CD4-positive, alpha-beta T cell treated with Interleukin-4 for 4 hours (primary cell): ENCODE measurements at places on chromosomes 5 and 9.

DNA sequence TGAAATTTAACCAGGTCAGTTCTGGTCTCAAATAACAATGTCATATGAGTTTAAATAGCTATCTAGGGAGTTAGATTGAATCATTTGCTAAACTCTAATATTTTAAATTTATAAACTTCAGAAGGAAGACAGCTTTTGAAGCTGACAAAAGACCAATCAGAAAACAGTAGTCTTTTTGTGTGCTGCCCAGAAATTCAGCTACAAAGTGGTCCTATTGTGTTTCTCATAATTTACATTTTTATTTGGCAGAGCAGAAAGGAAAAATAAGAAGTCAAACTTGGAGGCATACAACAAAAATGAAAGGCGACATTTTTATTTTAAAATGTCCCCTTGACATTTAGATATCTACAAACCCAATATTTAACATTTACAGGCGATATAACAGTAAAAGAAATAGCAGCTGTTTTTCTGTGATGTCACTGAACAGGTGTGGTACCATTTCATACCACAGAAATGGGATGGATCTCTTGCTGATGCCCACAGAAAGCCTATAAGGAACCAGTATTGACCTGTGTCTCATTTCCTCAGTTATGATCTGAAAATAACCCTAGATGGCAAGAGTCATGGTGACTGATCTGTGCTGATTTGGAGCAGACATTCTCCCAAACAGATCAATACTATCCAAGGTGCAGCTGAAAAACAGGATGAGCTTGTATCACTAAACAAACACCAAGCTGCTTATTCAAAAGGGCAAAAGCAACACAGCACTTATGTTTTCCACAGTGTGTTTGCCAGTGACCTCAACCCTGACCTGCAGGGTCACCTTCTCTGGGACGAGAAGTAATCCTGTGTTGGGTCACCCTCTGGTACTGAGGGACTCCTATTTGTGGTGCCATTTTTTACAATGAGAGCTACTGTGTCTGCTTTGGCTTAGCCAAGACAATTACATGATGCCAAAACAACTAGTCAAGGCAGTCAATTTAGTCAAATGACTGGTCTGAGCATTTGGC, 3.6 kb upstream of the FST start:
- DNase-seq: no peak

- no peak for DNase-seq
Measured at GRCh38 chr5:12274236-12274635, 370.0 kb upstream of the CTNND2 start.

- peak; percentile 71 for DNase-seq
Measured at GRCh38 chr5:131068893-131069643, 96.0 kb downstream of the HINT1 start.

DNA sequence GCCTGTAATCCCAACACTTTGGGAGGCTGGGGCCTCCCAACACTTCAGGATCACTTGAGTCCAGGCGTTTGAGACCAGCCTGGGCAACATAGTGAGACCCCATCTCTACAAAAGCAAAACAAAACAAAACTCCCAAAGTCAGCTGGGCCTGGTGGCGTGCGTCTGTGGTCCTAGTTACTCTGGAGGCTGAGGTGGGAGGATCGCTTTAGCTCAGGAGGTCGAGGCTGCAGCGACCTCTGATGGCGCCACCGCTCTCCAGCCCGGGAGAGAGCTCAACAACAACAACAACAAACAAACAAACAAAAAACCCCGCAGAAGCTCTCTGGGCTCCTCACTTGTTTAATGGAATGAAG, 528 bp downstream of the ACOT12 start:
- DNase-seq: no peak

DNA sequence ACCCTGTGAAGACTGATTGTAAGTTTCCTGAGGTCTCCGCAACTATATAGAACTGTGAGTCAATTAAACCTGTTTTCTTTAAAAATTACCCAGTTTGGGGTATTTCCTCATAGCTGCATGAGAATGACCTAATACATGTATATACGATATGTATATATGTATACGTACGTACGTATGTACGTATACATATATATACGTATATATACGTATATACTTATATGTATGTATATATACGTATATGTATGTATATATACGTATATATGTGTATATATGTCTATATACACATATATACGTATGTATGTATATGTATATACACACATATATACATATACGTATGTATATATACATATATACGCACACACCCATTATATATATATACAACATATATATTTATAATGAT, 1153.0 kb upstream of the CDH18 start:
- DNase-seq: no peak

GRCh38 chr5:100791391-100791790, 111.7 kb downstream of the ST8SIA4 start:
- DNase-seq: no peak

GRCh38 chr5:135996611-135997010, 32.2 kb upstream of the TGFBI start:
- no peak for DNase-seq

GRCh38 chr5:40112875-40113274, 566.8 kb upstream of the PTGER4 start:
- no peak for DNase-seq

GRCh38 chr5:11797132-11797531, 107.1 kb downstream of the CTNND2 start:
- DNase-seq: no peak

GRCh38 chr5:6087576-6087975, 290.8 kb downstream of the MED10 start:
- no peak for DNase-seq

DNA sequence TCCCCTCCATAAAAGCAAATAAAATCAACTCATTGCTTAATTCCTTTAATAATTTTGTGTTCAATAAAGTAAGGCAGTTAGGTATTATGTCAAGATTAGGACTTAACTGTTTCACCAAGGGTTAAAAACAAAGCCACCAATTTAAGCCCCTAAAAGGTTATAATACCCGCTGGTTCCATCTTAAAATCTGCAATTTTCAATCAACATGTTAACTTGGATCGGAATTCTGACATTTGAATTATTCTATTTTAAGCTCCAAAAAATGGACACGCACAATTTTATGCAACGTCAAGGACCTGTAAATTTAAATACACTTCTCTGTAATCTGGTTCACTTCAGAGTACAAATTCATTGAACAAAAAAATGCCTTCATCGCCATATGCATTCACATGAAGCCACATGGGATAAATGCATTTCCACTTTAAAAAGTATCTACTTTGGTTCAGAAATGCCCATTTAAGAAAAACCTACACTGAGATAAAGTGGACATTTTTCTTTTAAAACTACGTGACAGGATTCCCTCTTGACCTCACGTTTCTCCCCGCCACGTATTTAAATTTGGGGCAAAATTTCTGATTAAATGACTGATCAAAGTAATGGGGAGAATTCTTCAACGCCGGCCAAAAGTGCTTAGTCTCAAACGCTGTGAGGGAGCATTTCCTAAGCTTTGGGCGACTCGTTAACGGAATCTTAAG, 721 bp downstream of the GIN1 start:
- no peak for DNase-seq

- no peak for DNase-seq
Measured at GRCh38 chr5:159463590-159464321, 133.5 kb upstream of the IL12B start.

GRCh38 chr5:139642891-139643871, 5.0 kb upstream of the CXXC5 start:
- DNase-seq: no peak

- no peak for DNase-seq
Measured at GRCh38 chr5:42013561-42013960, 88.5 kb downstream of the FBXO4 start.

- no peak for DNase-seq
Measured at GRCh38 chr5:171395042-171395441, 7.4 kb downstream of the NPM1 start.

- peak; percentile 13 for DNase-seq
Measured at GRCh38 chr5:132714456-132715307, 22.7 kb downstream of the KIF3A start.

DNA sequence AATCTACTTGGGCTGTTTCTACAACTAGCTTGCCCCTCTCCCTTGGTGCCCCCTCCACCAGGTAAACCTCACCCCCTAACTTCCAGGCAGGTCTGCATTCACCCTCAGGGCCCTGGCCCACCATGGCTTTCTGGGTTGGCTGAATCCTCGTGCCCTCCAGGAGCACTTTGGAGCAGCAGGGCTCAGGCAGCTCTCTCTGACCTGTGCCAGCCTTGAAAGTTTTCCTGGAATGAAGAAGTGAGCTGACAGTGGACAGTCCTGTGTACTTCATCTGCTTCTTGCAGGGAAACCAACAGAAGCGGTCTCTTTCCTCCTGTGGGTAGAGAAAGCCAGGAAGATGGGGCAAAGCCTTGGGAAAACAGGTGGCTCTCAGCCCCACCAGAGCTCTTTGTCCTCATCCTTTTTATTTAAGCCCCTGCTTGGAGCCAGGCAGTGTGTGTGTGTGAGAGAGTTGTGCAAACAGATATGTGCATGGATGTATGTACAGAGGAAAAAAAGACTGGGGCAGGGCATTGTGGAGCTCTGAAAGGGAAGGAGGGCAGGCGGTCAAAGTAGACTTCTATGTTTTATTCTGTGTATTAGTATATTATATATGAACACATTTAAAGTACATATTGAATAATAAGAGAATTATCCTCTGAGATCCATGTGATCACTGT, 62.3 kb upstream of the SPRY4 start:
- DNase-seq: no peak

GRCh38 chr9:79989079-79989478, 417.3 kb downstream of the TLE4 start:
- no peak for DNase-seq

DNA sequence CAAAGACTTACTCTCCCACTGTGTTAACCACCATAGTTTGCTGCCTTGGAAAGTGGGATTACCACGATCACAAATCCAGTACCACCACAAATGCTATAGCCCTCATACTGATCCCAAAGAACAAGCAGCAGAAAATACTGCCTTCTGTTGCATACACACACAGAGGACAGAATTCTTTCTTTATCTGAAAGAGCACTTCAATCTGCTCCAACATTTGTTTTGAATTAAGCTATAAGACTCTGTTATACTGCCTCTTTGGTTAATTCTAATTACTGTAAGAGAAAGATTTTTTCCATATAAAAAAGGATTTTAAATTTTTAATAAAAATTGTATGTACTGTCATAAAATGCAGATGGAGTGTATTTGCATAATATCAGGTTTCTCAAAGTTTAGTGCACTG, 69.8 kb downstream of the YIPF5 start:
- DNase-seq: no peak

GRCh38 chr9:120571443-120572257, 8.3 kb downstream of the CDK5RAP2 start:
- no peak for DNase-seq
